ENCODE measurements at places on chromosomes 3 and 15. TPM values are rescaled to one million over a fixed set of nuclear protein-coding genes. Genes with fewer than 3 reads are reported as not detected.

The MKRN2OS gene
- not detected for total RNA-seq

DNA sequence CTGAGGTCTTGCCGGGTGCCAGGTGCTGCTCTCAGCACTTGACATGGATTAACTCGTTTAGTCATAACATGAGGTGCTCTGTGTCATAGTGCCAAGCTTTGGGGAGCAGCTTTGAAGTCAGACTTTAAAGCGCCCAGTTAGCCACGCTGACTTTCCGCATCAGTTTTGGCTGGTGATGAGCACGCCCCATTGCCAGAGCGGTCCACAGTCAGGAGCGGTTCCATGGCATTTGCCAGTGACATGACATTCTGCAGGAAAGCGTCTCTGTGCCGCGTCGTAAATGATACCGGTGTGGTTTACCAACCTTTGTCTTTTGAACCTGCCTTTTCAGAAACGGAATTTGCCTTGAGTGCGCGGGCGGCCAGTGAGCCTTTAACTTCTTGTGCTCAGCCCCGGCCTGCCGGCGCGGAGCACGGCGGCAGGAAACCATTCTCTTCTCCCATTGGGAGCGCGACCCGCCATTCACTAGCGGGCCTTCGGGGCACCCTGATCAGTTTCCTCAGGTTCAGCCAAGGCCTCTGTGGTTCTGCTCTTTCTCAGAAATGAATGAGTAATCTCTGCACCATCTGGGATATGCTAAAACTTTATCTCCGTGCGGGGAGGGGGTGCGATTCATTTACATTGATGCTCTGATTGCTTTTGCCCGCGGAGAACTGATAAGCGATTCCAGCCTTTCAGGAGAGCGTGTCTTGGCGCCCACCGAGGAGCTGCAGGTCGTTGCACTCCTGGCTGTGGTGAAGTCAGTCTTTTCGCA lies 1.7 kb upstream of the SLC2A2 start:
- H3K27me3 ChIP-seq, result peaks cover 16% of the 10 kb centered on the region
- H3K4me3 ChIP-seq, result no peak overlapping the region
- no peaks in the 10 kb centered on the region for H3K36me3 ChIP-seq
- H3K4me1 ChIP-seq, result no peaks in the 10 kb centered on the region
- H3K27ac ChIP-seq, result no peak overlapping the region
- peak; percentile 64 for DNase-seq

- no peak overlapping the region for H3K27ac ChIP-seq
- H3K4me1 ChIP-seq, result no peaks in the 10 kb centered on the region
- no peak overlapping the region for H3K4me3 ChIP-seq
- no peaks in the 10 kb centered on the region for H3K36me3 ChIP-seq
- no peaks in the 10 kb centered on the region for H3K27me3 ChIP-seq
Observed at GRCh38 chr3:191074511-191074910, 124.5 kb upstream of the OSTN start.

- no peaks in the 10 kb centered on the region for H3K36me3 ChIP-seq
- H3K27ac ChIP-seq, result no peak overlapping the region
Observed at GRCh38 chr15:51281368-51281967, 56.9 kb downstream of the CYP19A1 start.

DNA sequence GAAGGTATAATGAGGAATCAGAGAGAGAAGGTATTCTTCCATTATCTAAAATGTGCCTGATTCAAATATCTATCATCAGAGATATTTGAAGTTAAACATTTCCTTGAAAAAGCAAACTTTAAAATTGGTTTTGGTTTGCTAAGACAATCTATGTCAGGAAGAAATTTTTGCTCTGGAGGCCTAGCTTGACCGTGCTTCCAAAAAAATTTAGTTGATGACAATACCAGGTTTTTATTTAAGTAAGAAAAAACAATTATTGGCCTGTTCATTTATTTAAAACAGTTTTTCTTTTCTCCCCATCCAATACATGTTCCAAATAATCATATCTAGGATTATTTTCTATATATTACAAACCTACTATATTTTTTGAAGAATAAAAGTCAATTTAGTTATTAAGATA lies 75.3 kb downstream of the OTOL1 start:
- H3K4me1 ChIP-seq, result no peaks in the 10 kb centered on the region
- H3K27me3 ChIP-seq, result peaks cover 3% of the 10 kb centered on the region
- H3K27ac ChIP-seq, result no peak overlapping the region
- no peak overlapping the region for H3K4me3 ChIP-seq
- H3K36me3 ChIP-seq, result no peaks in the 10 kb centered on the region

DNA sequence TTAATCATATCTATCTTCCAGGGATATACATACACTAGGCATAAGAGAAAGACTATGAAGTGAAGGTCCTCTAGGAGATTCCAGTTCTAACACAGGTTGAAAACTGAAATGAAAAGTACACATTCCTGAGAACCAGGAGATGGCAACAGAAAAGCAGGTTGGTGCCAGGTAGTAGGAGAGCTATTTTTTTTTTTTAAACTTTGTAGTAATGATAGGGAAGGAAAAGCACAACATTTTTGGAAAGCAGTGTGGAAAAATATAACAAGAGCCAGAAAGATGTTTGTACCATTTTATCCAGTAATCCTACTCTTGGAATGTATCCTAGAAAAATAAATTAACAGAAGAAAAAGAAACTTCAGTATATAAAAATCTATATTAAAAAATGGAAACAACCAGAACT lies 189.9 kb downstream of the DTWD1 start:
- no peaks in the 10 kb centered on the region for H3K36me3 ChIP-seq
- H3K4me3 ChIP-seq, result no peak overlapping the region
- peaks cover 21% of the 10 kb centered on the region for H3K27me3 ChIP-seq
- DNase-seq, result no peak

DNA sequence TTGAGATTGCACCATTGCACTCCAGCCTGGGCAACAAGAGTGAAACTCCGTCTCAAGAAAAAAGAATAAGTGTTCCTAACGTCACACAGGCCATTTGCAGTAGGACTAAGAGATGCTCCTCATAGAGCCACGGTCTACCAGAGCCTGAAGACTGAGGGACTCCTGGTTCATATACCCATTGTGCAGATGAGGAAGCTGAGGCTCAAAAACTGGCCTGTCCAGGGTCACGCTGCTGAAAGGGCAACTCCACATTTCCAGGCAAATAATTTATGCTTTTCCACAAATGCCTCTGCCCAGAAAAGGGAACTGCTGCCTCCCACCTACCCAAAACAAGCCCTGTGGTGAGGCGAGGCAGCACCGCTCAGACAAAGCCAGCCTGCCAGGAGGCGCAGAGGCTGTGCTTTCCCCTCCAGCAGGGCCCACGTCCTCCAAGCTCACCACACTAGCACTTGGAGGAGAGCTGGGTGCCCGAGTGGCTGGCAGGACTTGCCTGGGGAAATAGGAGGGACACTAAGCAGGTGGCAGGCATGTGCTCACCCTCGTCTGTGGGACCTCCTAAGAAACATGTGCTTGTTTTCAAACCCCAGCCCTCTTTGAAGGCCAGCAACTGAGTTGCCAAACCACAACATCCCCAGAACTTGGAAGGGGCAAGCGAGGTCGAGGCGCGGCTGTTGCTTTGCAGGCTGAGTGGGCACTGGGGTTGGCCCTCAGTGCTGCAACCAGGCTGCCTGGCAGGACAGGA lies 195.6 kb downstream of the XXYLT1 start:
- H3K27me3 ChIP-seq, result no peaks in the 10 kb centered on the region
- no peak overlapping the region for H3K27ac ChIP-seq
- H3K4me3 ChIP-seq, result no peak overlapping the region
- H3K36me3 ChIP-seq, result no peaks in the 10 kb centered on the region
- no peak for DNase-seq

DNA sequence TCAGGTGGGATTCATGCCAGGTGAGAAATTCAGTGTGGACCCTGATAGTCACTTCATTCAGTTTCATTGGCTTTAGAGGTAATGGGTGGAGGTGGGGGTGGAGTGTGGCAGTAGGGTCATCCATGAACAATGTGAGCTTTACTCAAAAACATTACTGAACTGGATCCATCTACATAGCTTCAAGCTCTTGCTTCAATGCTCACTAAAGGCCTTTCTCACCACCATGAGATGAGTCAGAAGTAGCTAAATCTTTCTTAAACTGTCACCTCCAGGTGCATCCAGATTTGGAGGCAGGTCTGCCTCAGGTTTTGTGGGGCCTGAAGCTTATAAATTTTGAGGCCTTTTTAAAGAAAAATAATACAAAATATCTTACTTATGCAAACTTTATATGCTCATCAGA lies 363.6 kb downstream of the CHST2 start:
- H3K4me1 ChIP-seq, result no peaks in the 10 kb centered on the region
- H3K4me3 ChIP-seq, result no peak overlapping the region
- no peak overlapping the region for H3K27ac ChIP-seq
- no peaks in the 10 kb centered on the region for H3K27me3 ChIP-seq
- no peaks in the 10 kb centered on the region for H3K36me3 ChIP-seq
- no peak for DNase-seq

The VWA5B2 gene
- total RNA-seq, result 0.25 TPM

The GRAMD2A gene
- total RNA-seq, result not detected

- H3K4me1 ChIP-seq, result no peaks in the 10 kb centered on the region
- no peak overlapping the region for H3K4me3 ChIP-seq
- DNase-seq, result no peak
- H3K27me3 ChIP-seq, result peaks cover 17% of the 10 kb centered on the region
Observed at GRCh38 chr15:56454836-56455235, 10.1 kb downstream of the MNS1 start.
